ENCODE measurements at places on chromosomes 4 and X.

DNA sequence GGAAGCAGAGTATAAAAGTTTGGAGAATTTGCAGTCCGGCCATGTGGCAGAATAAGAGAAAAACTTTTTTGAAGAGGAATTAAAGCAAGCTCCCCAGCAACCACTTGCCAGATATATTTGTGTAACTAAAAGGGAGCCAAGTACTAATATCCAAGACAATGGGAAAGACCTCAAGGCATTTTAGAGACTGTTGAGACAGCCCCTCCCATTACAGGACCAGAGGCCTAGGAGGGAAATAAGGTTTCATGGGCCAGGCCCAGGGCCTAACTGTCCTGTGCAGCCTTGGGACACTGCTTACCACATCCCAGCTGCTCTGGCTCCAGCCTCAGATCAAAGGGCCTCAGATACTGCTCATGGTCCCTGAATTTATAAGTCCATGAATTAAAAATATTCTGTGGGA is 659.4 kb downstream of the PCDH19 start:
- no peak for DNase-seq

DNA sequence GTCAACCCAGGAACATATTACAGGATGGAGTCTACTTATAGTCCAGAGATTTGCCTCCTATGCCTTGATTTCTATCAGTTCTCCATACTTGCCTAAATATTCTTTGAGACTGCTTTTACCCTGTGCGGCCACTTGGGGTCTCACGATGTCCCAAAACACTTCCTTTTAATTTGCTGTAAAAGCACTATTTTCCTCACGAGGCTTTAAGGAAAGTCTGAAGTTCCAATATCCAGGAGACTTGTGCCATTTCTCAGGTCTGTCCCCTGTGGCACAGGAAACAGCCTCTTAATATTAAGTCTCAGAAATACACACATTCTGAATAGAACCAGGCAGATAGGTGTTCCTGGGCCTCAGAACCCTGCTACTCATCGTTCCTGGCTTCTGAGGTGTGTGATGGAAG is 142.9 kb downstream of the TMEM164 start:
- DNase-seq = peak; percentile 45

DNA sequence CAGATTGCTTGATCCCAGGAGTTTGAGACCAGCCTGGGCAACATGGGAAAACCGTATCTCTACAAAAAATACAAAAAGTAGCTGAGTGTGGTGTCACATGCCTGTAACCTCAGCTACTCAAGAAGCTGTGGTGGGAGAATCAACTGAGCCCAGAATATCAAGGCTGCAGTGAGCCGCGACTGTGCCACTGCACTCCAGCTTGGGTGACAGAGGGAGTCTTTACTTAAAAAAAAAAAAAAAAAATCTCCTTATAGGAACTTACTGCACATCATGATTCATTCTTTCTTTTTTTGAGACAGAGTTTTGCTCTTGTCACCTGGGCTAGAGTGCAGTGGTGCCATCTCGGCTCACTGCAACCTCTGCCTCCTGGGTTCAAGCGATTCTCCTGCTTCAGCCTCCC is 24.3 kb downstream of the UPF3B start:
- no peak for DNase-seq

DNA sequence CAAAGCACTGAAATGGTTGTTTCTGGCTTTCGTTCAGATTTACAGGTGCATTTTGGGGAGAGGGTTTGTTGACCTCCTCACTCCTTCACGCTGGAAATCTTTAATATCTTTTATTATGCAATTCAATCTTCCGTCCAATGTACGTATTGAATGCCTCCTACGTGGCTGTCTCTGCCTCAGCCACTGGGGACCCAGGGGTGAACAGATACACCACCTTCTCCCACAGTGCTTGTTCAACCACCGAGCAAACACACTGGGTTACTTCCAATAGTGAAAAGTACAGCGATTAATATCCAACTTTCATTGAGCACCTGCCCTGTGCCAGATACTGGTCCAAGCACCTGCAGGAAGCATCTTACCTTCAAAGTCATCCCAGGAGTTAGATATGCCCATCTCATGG is 52.1 kb downstream of the NYX start:
- DNase-seq = no peak

Data from hematopoietic multipotent progenitor cell treated with erythropoietin and hydrocortisone succinate and interleukin-3 and kit ligand, for 6 days (in vitro differentiated cells).